ENCODE measurements at places on chromosomes 1 and 21. TPM values are rescaled to one million over a fixed set of nuclear protein-coding genes. Genes with fewer than 3 reads are reported as not detected.

NCAM2 gene
- total RNA-seq, result 2.8 TPM

USH2A gene
- total RNA-seq, result 0.02 TPM

OR6F1 gene
- not detected for total RNA-seq

- DNase-seq, result no peak
Observed at GRCh38 chr1:243917863-243918565, 68.0 kb upstream of the AKT3 start.

GRCh38 chr1:95537176-95537575 is 303.2 kb downstream of the RWDD3 start:
- no peak for DNase-seq

GRCh38 chr1:166350490-166350889 is 183.7 kb upstream of the FAM78B start:
- no peak for DNase-seq

GRCh38 chr21:38258521-38259485 is 2.0 kb downstream of the KCNJ15 start:
- no peak for DNase-seq

- no peak for DNase-seq
Observed at GRCh38 chr1:245682638-245683628, 528.1 kb downstream of the KIF26B start.

DNA sequence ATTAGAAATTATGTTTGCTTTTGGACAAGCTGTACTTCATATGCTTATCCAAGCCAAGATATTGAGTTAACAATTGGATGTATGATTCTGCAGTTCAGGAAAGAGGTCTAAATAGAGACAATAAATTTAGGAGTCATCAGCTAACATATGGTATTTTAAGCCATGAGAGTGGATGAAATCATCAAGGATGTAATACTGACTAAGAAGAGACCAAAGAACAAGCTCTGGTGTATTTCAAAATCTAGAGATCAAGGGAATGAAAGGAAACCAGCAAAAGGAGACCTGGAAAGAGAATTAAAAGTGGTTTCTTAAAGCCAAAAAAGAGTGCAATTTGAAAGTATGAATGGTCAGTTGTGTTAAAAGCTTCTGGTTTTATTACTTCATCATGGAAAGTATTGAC is 183.6 kb upstream of the BEND5 start:
- no peak for DNase-seq

- no peak for DNase-seq
Observed at GRCh38 chr21:42195378-42196031, 23.4 kb upstream of the ABCG1 start.
